ENCODE measurements at places on chromosomes 3 and 15.
A peak's percentile ranks its signal among the peaks of the same experiment; 100 is the strongest.

DNA sequence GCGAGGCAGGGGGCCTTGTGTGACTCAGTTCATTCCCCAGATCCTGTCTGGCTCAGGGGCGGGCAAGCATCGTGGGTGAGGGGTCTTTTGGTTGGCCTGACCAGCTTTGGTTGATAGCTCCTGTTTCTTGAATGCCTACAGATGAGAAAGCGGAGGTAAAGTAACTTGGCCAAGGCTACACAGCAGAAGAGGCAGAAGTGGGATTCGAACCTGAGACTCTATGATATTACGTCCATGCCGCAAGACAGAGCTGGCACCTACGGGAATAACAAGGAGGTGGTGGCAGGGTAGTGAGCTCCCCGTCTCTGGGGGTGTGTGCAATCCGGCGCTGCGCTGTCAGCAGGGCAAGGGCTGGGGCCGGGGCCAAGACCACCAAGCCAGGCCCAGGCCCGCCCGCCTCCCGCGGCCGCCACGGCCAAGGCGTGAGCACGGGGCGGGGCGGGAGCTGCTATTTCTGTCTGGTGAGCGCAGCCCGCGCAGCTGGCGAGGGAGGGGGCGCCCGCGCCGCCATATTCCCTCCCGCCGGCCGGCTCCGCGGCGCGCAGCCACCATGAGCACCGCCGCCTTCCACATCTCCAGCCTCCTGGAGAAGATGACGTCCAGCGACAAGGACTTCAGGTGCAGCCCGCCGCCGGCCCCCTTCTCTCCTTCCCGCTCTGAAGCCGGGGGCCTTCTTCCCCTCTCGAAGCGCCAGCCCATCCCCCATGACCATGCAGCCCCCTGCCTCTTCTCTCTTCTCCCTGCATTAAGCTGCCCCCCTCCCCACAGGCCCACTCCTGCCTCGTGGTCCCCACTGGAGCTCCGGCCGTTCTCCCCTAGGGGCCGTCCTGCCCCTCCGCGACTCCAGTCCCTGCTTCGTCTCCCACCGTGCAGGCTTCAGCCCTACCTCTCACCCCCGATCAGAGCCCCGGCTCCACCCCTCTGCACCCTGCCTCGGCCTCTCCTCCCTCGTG lies at the start of gene CAND2:
TSS of gene CAND2 (plus strand) at position 510 of the 953 bp plus-strand sequence. CDS start at position 551, 41 bp downstream.
- DNase-seq, result peak; percentile 53

GRCh38 chr3:175381685-175382084 lies 522.6 kb downstream of the NAALADL2 start:
- DNase-seq, result no peak

DNA sequence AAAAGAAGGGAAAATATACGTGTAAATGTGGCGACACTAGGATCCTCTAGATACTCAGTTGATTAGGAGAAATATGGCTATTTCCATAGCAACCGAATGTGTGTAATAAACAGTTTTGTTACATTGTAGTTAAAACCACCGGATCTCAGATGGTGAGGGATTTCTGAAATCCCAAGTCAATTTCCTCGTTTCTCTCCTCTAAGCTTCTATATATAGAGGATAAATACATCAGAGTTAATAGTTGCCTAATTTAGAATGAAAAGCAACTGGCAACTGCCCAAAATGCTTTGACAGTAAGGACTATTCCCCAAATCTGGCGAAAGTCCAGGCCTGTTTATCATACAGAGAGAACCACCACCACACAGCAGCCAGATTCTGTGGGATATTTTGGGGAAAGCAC lies 112.6 kb downstream of the GABRB3 start:
- DNase-seq, result no peak

DNA sequence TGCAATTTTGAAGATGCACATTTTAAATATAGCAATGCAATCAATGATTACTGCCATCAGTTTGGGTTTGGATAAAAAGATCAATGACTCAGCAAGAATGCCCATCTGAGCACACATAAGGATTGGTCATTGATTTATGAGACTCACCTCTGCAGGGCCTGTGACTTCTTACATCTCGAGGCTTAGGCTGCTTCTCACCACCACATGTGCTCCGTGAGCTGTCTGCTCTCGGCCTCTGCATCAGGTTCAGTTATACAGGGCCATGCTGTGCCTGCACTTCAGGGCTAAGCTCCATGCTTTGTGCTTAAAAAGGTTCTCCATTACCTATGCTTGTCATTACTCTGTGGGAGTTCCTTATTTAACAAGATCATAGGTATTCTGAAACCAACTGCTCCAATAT lies 887.5 kb downstream of the DIPK2A start:
- no peak for DNase-seq

GRCh38 chr3:196629228-196629627 lies 10.3 kb upstream of the NRROS start:
- DNase-seq, result no peak

- DNase-seq, result no peak
These were observed 53.9 kb upstream of the CTDSPL start for GRCh38 chr3:37807749-37808148.

- DNase-seq, result no peak
These were observed 41.8 kb downstream of the ZNF609 start for GRCh38 chr15:64502151-64502550.

DNA sequence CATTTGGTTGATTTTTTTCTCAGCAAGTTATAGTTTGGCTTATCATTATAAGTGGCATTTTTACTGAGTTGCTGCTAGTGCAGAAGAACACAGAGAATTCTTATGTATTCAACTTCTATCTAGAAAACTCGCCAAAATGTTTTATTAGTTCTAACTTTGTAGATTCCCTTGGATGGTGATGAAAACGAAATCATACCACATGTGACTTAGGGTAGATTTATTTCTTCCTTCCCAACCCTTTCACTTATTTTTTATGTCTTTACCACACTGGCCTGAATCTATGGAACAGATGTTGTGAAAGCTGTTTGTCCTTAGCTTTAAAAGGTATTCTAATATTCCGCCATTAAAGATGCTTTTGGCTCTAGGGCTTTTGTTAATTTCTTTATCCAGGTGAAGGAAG lies 503.3 kb upstream of the CFAP20DC start:
- DNase-seq, result no peak

- DNase-seq, result no peak
These were observed 1053.2 kb upstream of the GBE1 start for GRCh38 chr3:82814660-82815059.

DNA sequence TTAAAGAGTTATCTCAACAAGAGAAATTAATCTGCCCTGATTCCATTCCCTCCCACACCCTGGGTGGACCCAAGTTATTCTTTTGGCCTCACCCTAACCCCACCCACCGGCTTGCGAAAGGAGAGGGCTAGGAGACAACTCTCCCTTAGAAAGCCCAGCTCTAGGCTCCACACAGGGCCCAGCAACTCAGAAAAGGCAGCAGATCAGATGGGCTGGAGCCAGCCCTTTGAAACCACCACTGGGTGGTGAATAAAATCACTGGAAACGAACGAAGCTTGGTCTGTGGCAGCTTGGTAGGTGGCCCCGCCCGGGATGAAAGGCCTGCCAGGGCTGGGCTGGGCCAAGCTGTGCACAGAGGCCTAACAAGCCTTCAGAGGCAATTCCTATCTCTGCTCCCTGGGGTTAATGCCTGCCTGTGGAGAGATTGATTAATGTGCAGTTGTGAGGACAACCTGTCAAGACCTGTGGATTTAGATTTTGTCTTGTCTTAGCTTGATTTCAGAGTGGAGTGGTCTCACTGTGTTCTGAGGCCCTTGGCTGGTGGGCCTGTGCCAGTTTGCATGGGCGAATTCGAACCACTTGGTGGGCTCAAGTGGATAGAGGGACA lies 38.8 kb downstream of the BHLHE40 start:
- DNase-seq, result no peak

DNA sequence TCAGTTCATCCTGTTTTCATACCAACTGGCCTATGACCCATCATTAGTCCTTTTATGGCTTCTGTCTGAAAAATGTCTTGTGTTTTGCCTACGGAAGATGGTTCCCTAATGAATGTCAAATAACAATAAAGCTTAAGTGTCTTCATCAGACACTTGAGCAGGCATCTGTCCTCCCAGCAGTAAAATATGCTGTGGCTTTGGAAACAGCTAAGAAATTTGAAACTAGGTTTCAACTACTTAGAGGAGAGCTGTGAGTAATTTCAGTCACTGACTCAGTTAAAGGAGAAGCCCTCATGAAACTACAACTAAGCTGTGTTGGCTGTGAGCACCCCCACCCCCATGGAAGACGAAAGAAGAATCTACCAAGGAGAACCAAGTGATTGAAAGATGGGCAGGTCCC lies 409.4 kb upstream of the PPP2R3A start:
- no peak for DNase-seq

- no peak for DNase-seq
These were observed 7.3 kb upstream of the ZBTB38 start for GRCh38 chr3:141360888-141361598.

DNA sequence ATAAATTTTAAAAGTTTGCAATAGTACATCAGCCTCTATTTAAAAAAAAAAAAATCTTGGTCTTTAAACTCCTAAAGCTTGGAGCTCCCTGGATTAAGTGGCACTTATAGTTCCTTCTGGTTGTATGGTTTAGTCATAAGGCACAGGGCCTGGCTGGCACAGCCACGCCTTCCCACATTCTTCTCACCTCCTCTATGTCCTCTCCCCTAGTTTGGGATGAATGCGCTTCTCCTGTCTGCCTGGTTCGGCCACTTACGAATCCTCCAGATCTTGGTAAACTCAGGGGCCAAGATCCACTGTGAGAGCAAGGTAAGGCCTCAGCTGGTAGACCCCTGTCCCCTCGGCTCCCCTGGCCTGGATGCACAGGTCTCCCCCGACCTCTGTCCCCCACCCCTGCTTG lies 10.0 kb downstream of the ANKDD1A start:
- no peak for DNase-seq

DNA sequence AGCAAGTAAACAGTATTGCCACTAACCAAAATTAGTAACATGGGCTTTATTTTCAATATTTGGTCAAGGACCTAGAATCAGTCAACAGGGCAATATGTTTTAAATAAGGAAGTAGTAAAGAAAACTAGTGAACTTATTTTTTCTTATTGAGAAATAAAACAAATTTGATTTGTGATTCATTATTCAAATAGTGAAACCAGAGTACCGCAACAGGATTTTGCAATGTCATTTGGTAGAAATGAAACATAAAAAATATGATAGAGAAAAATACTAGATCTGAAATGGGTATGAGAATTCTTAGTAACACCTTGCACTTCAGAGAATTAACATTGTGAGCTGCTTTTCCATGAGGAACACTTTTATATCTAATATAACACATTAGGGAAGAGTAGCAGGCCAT lies 291.8 kb upstream of the GBE1 start:
- DNase-seq, result no peak

GRCh38 chr3:23710555-23710954 lies 95.2 kb upstream of the UBE2E1 start:
- DNase-seq, result no peak

- no peak for DNase-seq
These were observed 130.7 kb downstream of the ALCAM start for GRCh38 chr3:105497386-105497785.

- no peak for DNase-seq
These were observed 109.5 kb downstream of the THRB start for GRCh38 chr3:24385012-24385615.

DNA sequence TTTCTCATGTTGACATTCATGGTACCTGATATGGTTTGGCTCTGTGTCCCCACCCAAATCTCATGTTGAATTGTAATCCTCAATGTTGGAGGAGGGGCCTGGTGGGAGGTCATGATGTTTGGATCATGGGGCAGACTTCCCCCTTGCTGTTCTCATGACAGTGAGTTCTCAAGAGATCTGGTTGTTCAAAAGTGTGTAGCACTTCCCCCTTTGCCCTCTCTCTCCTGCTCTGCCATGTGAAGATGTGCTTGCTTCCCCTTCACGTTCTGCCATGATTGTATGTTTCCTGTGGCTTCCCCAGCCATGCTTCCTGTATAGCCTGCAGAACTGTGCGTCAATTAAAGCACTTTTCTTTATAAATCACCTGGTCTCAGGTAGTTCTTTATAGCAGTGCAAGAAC lies 3.3 kb upstream of the UBL7 start:
- no peak for DNase-seq

DNA sequence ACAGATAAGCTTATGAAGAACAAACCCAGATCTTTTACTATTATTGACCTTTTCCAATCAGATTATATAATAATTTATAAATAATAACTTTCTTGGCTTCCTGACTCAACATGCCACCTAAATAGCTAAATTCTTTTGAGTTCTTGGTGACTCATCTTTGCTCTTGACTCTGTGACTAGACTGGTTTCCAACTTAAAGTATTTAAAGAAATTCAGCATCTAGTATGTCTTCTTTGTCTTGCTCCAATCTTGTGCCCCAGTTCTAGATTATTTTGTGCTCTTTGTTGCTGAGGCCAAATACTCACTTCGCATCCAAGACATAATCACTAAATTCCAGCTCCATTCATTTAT lies 483.2 kb upstream of the TBL1XR1 start:
- DNase-seq, result no peak

DNA sequence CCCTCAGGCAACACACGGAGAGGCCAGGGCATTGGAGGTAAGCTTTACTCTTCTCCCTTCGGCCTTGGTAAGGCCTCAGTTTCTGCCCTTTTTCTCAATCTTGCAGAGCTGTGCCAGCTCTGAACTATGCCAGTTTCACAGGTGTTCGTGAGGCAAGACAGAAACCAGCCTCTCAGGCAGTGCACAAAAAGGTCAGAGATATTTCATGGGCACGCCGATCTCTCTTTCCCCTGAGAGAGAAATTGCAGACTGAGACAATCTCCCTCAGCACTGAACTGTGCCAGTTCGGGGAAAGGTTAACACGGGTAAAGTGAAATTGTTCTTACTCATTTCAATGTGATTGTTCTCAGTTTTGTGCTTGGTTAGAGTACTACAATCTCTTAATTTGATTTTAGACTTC lies 88.5 kb downstream of the GMNC start:
- DNase-seq, result no peak

DNA sequence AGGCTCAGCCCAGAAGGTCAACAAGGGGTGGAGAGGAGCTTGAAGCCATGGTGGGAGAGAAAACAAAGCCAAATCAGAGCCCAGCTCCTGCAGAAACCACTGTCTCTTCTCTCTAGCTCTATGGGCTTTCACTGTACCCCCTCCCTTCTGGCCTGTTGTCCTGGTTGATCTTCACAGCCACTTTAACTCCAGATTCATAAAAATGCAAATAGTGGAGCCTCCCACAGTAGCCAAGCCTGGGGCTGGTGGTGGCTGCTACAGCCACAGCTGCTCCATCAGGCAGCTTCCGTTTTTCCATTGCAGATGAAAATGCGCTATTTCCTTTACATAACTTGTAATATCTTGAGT lies 20.7 kb upstream of the CAV3 start:
- DNase-seq, result no peak

DNA sequence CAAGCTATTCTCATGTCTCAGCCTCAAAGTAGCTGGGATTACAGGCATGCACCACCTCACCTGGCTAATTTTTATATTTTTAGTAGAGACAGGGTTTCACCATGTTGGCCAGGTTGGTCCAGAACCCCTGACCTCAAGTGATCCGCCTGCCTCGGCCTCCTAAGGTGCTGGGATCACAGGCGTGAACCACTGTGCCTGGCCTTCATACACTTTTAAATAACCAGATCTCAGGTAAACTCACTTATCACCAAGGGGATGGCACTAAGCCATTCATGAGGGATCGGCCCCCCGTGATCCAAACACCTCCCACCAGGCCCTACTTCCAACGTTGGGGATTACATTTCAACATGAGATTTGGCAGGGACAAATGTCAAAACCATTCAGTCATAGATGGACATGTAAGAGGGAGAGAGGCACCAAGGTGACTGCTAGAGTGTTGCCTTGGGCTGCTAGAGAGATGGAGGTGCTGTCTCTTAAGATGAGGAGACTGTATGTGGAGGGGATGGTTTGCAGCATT lies 13.3 kb upstream of the DOCK3 start:
- DNase-seq, result no peak
